ENCODE measurements at places on chromosomes 3 and 15.

- no peak for DNase-seq
Measured at GRCh38 chr3:154664714-154665113, 234.7 kb upstream of the GPR149 start.

DNA sequence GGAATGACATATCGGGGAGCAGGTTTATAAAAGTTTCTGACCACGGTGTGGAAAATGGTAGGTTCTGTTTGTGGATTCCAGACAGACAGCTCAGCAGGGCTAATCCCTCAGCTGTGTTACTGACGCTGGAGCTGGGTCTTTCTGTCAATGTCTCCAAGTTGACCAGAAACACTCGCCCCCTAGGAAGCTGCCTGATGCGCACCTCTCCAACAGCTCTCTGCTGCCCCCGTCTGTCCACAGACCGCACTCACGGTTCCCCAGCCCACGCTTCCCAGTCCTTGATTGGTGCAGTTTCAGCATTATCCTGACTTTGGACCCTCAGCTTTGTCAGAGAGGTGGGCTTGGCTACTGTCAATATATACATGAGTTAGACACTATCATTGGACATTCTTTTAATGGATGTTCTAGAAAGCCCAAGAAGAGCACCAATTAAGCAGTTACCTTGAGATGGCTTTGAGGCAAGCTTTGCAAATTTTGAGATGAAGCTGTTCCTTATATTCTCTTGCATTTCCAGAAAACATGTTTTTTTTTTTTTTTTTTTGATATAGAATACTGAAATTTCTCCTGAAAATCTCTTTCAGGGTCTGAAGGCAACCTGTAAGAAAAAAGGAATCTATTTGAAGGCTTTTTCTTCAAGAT, 98.9 kb upstream of the TBC1D5 start:
- peak; percentile 6 for DNase-seq

DNA sequence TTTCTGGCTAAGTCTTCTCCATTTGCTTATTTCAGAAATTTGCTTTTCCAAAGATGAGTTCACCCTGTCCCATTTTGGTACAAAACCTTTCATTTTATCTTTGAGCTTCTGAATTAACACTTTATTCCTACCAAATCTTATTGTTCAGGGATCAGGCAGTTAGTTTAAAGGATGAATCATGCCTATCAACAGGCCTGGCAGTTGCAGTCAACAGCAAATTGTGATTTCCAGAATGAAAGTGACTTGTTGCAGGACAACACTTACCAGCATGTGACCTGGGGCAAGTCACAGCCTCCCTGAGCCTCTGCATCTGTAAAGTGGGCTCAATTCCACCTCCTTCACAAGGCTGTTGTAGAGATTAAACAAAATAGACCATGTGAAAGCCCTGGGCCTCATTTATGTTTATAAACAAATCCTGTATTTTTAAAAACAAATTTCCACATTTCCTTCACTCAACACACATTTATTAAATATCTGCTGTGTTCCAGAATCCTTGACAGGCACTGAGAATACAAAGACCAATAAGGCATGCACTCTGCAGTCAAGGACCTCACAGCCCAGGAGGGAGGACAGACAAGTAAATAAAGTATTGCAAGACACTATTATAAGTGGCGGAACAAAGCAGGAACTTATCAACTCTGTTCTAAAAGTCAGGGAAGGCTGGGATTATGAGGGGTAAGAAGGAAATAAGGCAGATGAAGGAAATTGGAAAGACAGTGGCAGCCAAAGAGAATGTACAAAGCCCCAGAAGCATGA, 359.1 kb upstream of the IL12A start:
- no peak for DNase-seq

- DNase-seq = no peak
Measured at GRCh38 chr3:152477422-152477821, 208.7 kb downstream of the MBNL1 start.

DNA sequence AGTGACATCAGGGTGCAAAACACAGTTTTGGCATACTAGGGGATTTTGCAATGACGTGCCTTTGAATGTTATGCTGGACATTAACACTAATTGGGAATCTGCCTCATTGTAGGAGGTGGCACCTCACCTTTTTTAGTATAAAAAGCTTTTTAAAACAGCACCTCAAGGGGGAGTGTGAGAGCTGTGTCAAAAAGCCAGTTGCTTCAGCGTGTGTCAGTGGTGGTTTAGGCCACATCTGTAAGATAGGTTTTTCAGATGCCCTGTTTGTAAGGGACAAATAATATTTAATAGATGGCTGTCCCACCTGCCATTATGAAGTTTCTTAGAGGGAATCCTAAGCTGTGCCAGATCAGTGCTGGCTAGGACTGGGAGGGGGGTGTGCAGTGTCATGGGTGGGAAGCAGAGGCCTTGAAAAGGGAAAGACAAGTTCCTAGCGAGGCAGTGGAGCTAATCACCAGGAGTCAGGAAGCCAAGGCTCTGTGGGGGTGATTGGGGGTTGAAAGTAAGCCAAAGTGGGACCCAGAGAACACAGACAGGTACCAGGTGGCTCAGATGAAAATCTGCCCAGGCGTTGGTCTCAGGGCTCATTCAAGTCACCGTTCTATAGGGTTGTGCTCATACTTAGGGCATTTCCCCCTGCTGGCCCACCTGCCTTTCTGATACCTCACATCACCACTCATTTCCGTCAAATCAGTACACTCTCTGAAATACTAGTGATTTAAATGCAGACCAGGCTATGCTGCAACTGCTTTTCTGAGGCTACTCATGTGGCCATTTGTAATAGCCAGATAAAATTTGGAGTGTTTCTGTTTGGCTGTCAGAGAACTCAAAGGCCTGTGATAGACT, 120.5 kb downstream of the BBX start:
- no peak for DNase-seq

DNA sequence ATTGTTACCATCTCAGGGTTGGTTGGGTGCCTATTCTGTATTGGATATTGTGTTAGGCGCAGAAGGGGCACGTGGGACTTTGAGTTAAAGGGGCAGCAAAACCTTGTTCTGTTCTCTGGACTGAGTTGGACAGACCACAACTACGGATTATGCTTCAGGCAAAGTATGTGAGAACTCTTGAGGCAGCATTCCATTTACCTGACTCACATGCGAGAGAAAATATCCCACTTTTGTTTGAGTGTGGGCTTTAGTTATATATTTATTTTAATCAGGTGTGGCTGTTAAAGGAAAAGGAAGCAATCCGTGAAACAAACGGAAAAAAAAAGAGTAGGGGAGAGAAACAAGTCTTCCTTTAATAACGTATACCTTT, 627 bp upstream of the PLS1 start:
- DNase-seq = no peak

- DNase-seq = peak; percentile 67
Measured at GRCh38 chr3:63343674-63344073, 65.6 kb downstream of the SYNPR start.

- no peak for DNase-seq
Measured at GRCh38 chr3:156171281-156172267, 51.2 kb downstream of the KCNAB1 start.

GRCh38 chr3:1852950-1853349, 245.7 kb upstream of the CNTN4 start:
- no peak for DNase-seq

GRCh38 chr15:87528873-87529272, 727.7 kb downstream of the NTRK3 start:
- DNase-seq = no peak

DNA sequence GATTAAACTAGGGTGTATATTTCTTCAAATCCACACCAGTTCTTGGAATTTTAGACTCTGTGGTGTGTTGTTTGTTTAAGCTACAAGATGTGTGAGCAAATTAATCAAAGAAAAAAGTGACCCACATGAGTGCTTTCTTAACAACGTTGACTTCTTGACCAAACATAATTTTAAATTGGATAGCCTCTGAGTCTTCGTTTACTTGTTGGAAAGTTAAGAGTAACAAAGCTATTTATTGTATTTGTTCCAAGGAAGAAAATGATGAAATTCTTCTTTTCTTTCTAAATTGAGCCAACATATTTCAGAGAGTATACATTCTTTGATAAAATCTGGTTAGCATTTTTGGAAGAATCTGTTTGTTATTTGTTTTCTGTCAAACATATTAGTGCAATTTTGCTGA, 99.9 kb upstream of the IGSF10 start:
- DNase-seq = no peak

DNA sequence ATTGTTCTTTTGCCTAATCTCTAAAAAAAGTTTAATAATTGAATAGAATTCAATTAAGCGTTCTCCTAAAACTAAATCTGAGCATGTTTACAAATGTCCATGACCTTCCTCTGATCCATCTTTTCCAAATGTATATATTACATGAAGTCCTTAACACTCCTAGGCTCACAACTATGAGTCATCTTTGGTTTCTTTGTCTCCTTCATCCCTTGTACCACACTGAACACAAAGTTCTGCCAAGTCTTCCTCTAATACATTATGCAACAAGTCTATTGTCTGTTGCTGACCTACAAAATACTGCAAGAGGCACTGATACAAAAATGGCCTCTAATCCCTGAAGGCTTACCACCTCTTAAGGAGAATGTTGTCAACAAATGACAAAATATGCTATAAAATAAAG, 550.2 kb downstream of the PYDC2 start:
- DNase-seq = no peak

DNA sequence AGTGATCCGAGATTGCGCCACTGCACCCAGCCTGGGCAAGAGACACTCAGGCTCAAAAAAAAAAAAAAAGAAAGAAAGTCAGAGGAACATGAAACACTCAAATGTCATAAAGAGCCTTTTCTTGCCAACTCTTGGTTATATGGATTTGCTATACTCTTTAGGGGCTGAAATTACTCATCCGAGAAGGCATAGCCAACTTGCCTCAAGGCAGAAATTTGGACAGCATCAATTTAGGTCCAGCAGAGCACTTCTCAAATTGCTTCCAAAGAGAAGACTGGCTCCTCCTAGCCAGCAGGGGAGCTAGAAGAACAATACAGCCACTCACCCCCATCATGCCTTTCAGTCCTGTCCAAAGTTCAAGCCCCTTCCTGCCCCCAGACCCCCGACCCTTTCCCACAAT, 43.8 kb downstream of the OSBPL10 start:
- DNase-seq = no peak

GRCh38 chr3:123031051-123031450, 3.5 kb upstream of the SEMA5B start:
- no peak for DNase-seq

GRCh38 chr3:58581328-58582091, 4.3 kb upstream of the FAM107A start:
- DNase-seq = no peak

GRCh38 chr15:64348455-64348854, 7.5 kb downstream of the CSNK1G1 start:
- no peak for DNase-seq

DNA sequence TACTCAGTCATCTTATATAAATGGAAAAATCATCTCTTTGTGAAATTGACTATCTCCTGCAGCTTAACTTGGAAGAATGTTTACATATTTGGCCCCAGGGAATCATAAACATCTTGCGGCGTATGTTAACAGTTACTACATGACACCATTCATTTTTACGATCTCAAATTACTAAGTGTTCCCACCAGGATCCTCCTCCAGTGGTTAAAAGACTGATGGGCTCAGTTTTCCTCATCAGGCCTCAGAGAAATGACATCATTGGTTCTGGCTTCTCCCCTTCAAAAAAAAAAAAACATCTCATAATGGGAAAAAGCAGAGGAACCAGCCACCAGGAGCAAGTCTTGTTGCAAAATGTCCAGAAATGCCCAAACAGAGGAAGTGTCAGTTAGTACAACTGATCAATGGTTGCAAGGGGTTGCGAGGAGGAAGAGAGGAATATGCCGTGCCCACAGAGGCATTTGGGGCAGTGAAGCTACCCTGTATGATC, 70.5 kb upstream of the LIPC start:
- DNase-seq = no peak

DNA sequence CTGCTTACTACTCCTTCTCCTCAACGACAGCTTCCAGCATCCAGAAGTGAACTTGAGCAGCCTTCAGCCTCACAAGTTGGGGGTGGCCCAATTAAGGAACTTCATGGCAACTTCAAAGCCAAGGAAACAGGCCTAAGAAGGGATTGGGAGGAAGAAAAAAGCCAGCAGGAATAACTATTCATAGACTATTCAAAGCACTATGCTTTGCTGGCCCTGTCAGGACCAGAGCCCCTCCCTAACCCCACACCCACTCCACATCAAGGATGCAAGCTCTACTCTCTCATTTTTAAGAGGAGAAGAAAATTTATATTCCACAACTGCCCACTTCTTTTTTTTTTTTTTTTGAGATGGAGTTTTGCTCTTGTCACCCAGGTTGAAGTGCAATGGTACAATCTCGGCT, 10.0 kb upstream of the PRKAR2A start:
- no peak for DNase-seq

GRCh38 chr3:25818335-25818734, 28.4 kb downstream of the OXSM start:
- DNase-seq = no peak

GRCh38 chr3:142445816-142446254, 2.0 kb downstream of the XRN1 start:
- DNase-seq = no peak

GRCh38 chr15:28967990-28968389, 82.2 kb downstream of the APBA2 start:
- DNase-seq = no peak

DNA sequence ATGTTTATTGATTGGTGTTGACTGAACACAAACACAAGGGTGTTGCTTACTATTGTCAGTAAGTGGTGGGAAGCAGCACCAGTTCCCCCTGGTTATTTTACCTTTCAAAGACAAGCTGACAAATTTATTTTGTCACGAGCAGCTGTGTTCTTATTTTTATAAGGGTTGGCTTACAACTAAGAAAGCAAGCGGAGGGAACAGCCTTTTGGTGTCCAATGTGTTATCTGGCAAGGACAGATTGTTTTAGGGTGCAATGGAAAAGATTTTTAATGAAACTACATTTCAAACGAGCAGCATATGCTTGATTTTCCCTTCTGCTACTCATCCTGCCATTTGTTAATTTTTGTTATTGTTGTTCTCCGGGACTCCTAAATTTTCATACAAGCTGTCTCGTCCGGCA, 920.6 kb upstream of the CFAP20DC start:
- no peak for DNase-seq

GRCh38 chr15:101201411-101202174, 50.3 kb downstream of the CHSY1 start:
- no peak for DNase-seq

DNA sequence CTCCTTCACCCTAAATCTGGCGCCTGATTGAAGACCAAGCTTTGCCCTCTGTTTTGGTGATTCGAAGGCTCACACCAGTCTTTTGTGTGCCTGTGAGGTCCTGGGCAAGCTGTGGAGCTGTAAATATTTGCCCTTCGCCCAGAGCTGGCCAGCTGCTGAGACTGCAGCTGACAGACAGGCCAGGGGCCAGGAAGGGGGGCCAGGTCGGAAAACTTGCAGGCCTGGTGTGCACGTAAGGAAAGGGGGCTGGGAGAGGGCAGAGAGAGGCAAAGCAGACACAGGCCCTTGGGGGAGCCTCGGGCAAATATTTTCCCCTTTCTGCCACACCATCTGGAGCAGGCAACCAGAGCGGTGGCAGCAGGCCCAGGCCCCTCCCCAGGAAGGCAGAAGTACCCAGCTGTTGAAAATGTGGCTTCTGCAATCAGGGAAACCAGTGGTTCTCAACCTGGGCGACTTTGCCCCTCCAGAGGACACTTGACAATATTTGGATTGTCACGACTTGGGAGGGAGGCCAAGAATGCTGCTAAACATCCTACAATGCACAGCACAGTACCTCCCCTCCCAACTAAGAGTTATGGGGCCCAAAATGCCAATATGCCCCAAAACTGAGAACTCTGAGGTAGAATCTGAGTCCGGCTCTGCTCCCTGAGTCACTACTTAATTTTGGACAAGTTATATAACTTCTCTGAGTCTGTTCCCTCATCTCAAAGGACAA, 2.5 kb downstream of the PDZRN3 start:
- DNase-seq = no peak

GRCh38 chr15:69951898-69952555, 145.7 kb downstream of the TLE3 start:
- DNase-seq = no peak
